Activated CD4-positive, alpha-beta T cell treated with anti-CD3 and anti-CD28 coated beads, Interleukin-2, amount 10 ng/mL, durations not matched to agents 24 days and 14 days (primary cell): ENCODE measurements at places on chromosomes 5 and 9. TPM values are rescaled to one million over a fixed set of nuclear protein-coding genes. Genes with fewer than 3 reads are reported as not detected.

- H3K27me3 ChIP-seq: no peaks in the 10 kb centered on the region
- peaks cover 78% of the 10 kb centered on the region for H3K4me1 ChIP-seq
- no peak for DNase-seq
- H3K36me3 ChIP-seq: peaks cover 62% of the 10 kb centered on the region
These were observed 13.3 kb downstream of the ANXA6 start for GRCh38 chr5:151144275-151144674.

The PCDHGA11 gene
- 0.23 and 0.31 TPM in 2 replicates for total RNA-seq

- no peak for DNase-seq
- no peak overlapping the region for H3K27ac ChIP-seq
- no peaks in the 10 kb centered on the region for H3K36me3 ChIP-seq
- no peaks in the 10 kb centered on the region for H3K4me1 ChIP-seq
These were observed 22.4 kb downstream of the UTP15 start for GRCh38 chr5:73587923-73588322.

GRCh38 chr5:143281226-143281625 lies 122.3 kb downstream of the NR3C1 start:
- peaks cover 56% of the 10 kb centered on the region for H3K36me3 ChIP-seq
- DNase-seq: no peak
